SK-MEL-5 (cell line): ENCODE measurements at places on chromosomes 5 and 9.

DNA sequence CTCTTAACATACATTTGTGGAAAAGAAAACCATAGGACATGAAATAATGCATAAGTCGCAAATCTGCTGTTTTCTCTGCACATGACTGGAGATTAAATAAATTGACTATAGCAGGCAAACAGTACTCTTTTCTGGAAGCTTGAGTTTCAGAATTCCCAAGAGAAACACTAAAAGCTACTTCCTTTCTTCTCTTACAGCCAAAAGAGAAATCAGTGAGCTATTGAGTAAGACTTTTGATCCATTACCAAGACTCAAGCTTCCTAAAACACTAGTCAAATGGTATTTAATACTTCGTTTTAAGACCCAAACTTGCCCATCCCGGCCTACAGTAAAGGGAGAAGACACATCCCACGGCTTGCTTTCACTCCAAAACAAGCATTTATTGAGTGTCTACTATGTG, 335.8 kb upstream of the PUM3 start:
- DNase-seq = no peak

GRCh38 chr5:139642213-139642612, 5.9 kb upstream of the CXXC5 start:
- DNase-seq = no peak

- no peak for DNase-seq
Observed at GRCh38 chr5:123710031-123710430, 198.1 kb downstream of the CSNK1G3 start.

- no peak for DNase-seq
Observed at GRCh38 chr9:97593960-97594359, 39.2 kb downstream of the TSTD2 start.

DNA sequence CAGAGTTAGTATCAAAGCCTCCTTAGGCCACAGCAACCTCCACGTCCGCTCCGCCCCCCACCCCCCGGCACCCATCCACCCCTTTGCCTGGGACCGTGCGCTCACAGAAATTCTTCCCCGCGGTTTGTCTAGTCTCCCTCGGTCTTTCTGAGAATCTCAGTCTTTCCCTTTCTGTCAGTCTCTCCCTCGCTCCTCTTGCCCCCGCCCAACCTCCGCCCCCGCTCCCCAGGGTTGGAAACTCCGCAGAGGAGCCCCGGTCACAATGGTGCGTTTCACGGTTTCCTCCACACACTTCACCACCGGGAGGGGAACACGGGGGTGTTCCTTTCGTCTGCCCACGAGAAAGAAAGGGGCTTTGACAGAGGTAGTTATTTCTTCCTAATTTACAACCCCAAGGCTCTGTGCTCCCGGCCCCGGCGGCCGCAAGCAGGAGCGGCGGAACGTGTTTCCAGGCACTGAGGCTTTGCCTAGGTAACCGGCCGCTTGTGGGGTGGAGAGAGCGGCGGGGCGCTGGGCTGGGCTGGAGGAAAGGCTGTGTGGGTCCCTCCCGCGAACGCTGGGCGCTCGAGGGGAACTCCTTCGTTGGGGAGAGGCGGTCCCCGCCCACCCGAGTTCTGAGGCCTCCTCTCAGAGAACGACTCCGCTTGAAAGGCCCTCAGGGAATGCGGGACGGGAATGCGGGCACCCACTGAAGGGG, 2.1 kb downstream of the NR4A3 start:
- DNase-seq = peak; percentile 40

- DNase-seq = peak; percentile 81
Observed at GRCh38 chr5:149837680-149838269, 106.8 kb downstream of the PDE6A start.

- DNase-seq = no peak
Observed at GRCh38 chr5:180086816-180087399, 15.3 kb upstream of the RNF130 start.

GRCh38 chr5:157558041-157558595, 17.5 kb downstream of the ADAM19 start:
- DNase-seq = no peak

- no peak for DNase-seq
Observed at GRCh38 chr5:180380441-180380840, 27.3 kb upstream of the GFPT2 start.

DNA sequence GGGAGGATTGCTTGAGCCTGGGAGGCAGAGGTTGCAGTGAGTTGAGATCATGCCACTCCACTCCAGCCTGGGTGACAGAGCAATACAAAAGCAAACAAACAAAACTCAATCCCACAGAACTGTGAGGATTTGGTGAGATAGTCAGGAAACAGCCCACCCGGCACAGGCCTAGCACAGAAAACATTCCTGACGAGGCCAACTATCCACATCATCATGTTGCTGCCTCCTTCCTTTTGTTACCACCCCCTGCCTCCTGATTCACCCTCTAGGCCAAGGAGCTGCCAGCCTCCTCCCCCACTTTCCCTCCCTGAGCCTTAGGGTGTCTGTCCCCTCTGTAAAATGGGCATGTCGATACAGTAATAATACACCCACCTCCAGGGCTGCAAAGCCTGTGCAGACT, 39.0 kb downstream of the STK10 start:
- DNase-seq = no peak
